Germinal center (tissue), 1 donor: ENCODE measurements at places on chromosomes 1 and 21.
A peak's percentile ranks its signal among the peaks of the same experiment; 100 is the strongest.

DNA sequence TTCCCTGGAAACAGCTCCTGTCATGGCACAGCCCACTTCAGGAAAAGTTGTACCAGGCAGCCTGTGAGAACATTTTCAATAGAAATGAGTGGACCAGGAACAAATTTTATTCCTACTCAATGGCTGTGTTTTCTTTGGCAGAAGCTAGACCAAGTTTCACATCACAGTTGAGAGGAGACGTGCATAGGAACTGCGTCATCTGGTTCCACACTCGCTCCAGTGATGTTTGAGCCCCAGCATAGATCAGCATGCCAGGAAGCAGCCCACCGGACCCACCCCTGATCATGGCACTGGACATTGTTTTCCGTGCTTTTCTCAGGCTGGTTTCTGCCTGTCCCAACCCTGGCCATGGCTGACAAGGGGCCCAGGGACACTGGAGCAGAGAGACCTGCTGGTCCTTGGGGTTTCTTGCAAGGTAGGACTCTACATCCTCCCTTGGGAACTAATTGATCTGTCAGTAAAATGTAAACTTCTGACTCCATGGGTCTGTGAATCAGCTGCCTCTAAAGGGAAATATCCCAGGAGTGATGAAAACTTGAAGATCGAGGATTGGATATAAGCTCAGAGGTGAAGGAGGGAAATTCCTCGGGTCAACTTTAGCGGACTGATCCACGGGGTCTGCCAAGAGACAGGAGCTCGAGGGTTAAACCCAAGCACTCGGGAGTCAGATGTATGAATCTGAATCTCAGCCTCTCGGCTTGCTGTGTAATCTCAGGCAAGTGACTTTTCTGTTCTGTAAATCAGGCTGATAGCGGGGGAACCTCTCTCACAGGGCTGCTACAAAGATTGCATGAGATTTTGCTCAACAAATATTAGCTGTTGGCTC is 35.7 kb downstream of the NEK2 start:
- no peak for DNase-seq

DNA sequence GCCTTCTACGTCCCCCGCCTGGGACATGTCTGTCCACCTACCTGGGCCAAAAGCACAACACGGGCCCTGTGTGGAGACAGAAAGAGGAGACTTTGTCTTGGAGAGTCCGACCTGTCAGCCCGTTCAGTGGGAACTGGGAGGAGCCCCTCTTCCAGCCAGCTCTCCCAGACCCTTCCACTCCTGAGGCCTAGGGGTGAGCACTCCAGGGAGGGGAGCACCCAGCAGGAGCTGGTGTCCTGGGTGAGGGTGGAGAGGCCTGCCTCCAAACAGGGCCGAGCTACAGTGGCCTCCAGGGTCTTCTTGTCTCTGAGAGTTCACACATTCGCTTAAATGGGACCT is 546 bp downstream of the SPOCD1 start:
- DNase-seq, result no peak

GRCh38 chr1:247322849-247323586 is 8.6 kb downstream of the ZNF496 start:
- DNase-seq, result no peak

DNA sequence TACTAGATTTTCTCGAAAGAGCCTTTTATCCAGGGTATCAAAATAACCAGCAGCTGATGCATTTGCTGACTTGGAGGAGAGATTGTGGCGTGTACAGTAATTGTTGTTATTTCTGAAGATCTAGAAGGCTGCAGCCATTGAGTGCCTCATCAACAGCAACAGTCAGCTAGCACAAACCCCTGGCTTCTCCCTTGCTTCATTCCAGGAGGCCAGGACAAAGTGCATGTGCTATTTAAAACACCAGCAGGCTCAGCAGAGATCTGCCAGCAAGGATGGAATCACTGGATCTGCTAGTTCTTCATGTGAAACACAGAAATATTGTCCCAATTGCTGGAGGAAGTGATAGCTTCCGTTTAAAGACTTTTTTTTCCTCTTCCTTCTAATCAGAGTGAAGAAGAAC is 2.8 kb upstream of the NGF start:
- no peak for DNase-seq

- DNase-seq, result no peak
Observed at GRCh38 chr1:37721565-37721964, 29.2 kb downstream of the CDCA8 start.

GRCh38 chr1:6419804-6420453 is at the start of gene HES2:
TSS of gene HES2 (minus strand) at chr1:6419919. CDS start at chr1:6419820, 99 bp downstream.
- no peak for DNase-seq

- DNase-seq, result peak; percentile 65
Observed at GRCh38 chr1:26537951-26538352, 8.4 kb downstream of the RPS6KA1 start.

DNA sequence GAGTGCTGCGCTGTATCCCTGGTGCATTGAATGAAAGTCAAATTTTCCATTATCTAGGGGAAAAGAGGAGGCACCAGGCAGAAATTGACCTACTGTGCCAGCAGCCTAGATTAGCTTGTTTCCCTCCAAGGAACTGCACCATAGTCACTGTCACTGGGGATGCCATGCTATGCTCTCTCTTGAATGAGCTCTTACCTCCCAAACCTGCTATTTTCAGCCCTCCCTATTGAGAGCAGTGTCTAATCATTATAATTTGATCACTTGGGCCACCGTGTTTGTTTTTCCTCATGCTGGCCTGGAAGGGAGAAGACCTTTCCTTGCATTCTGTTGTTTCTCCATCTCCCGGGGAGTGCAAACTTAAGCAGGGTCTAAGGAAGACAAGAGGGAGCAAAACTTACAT is 492.9 kb downstream of the SIPA1L2 start:
- no peak for DNase-seq

GRCh38 chr1:157080714-157081113 is 18.9 kb downstream of the ETV3L start:
- no peak for DNase-seq

GRCh38 chr1:112674440-112674985 is at the start of gene MOV10:
TSS of gene MOV10 (plus strand) at chr1:112674659. CDS start at chr1:112674913, 254 bp downstream.
- DNase-seq, result peak; percentile 46
